D721Med (cell line): ENCODE measurements at places on chromosomes 6 and 20.

DNA sequence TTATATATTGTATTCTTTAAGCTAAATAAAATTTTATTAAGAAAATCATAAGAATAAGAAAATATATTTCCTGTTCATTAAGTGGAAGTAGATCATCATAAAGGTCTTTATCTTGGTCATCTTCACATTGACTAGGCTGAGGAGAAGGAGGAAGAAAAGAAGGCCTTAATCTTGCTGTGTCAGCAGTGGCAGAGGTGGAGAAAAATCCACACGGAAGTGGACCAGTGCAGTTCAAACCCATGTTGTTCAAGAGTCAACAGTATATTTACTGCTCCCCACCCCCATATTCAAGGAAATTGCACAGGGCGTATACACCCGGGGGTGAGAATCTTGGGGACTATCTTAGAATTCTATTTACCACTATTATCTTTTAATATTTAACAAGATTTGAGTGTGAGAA is 178.6 kb upstream of the SCGN start:
- DNase-seq, result no peak

DNA sequence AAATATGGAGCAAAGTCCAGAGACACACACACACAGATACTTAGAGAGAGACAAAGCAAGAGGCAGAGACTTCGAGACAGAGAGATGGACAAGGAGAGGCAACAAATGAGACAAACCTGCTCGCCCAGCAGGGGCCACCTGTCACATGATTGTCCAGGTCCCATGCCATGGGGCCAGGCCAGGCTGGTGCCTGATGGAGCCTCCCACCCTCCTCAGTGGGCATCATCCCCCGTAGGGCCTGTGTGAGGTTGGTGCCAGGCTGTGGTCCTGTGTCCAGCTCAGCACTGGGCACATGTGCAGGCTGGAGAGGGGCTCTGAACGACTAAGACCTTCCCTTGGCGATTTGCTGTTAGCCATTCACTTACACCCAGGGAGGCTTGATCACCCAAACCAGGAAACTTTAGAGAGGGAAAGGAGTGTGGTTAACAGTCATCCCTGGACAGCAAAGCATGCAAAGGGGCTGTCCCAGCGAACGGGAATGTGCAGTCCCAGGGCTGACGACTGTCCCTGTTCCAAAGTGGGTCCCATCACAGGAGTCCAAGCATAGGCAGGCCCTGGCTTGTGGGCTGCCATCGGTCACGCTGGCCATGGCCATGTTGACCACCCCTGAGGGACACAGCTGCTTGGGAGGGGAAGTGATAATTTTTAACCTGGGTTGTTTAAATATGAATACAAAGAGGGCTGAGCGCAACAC is 38.4 kb upstream of the PHACTR3 start:
- DNase-seq, result no peak

DNA sequence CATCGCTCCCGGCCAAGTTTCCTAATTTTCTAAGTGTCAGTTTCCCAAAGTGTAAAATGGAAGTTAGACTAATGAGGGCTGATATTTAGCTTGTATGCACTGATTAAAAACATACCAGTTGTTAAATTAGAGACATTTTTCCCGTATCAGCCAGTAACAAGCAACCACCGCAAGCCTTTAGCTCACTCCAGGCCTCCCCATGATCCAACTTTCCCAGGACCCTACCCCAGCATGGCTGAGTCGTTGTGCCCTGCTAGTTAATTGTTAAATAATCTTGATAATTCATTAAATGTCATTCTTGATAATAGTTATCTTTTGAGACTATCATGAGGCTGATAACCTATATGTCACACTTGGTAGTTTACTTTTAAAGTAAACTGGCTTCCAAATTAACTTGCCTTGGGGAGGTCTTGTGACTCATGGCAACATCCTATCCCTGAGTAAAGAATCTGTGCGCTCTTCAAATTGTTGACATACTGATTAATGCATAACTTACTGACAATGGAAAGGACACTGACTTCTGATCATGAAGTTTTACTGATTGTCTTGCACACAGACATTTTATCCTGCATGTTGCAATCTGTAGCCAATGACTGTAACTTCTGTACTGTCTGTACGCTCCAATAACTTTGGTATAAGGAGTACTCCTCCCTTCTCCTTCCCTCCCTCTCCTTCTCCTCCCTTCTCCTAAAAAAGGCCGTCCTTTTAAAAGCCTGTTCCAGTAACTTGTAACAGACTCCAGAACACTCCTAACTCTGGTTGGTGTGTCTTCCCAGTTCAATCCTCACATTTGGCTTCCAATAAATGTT is 6.3 kb upstream of the GTF3C6 start:
- no peak for DNase-seq

- no peak for DNase-seq
These were observed 39.8 kb downstream of the SLC22A2 start for GRCh38 chr6:160218810-160219209.

DNA sequence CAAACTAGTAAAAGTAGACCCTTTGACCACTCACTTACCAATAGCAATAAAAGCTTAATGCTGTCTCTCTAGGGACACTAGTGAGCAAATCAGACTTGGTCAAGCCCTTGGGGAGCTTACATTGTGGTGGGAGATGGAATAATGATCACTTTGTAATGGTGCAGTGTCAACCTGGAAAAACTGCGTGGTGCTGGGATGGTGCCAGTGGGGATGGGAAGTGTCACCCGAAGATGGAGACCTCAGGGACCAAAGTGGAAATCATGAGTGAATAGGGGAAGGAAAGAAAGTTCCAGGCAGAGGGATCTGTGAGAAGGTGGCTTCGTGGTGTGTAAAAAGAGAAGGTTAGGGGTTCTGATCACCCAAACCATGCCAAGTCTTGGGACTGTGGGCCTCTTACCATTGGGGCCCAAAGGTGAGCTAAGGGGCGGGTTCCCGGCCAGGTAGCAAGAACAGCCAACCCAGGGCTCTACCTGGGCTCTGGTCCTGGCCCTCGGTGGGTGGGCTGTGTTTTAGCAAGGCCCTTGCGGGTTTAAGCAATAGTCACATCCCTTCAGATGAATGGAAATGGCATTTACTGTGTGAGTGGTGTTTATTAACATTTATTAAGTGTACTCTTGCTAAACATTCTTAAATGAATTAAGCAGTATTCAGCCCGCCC is 15.5 kb downstream of the DYNLRB1 start:
- DNase-seq, result no peak

- DNase-seq, result no peak
These were observed 390.1 kb upstream of the CITED2 start for GRCh38 chr6:139764498-139764986.

DNA sequence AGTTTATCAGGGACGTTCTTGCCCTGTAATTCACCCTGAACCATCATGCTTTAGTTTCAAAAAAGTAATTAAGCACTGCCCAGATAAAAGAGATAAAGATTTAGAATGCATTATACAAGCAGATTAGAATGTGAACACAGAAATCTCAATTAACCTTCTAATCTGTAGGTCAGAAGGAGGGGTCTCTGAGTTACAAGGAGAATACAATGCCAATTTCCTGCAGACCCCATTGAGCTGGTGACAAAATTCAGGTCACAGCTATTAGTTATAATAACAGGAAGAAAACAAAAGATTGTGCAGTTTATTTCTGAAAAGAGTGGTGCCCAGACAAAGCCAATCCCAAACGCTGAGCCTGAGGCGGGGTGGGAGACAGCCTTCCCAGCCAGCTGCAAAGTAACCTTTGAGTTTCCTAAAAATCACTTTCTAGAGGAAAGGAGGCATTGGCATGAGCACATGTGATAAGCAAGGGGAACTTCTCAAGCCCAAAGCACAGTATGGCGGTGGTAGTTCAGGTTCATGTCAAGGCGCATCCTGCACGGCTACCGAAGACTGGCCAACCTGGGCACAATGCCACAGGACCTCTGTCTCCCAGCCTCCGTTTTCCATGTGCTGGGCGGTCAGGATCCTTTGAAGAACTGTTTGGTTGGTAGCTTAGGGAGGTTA is 192.5 kb downstream of the TTLL2 start:
- DNase-seq, result no peak

- DNase-seq, result no peak
These were observed 248.2 kb upstream of the POU3F2 start for GRCh38 chr6:98586163-98586562.

DNA sequence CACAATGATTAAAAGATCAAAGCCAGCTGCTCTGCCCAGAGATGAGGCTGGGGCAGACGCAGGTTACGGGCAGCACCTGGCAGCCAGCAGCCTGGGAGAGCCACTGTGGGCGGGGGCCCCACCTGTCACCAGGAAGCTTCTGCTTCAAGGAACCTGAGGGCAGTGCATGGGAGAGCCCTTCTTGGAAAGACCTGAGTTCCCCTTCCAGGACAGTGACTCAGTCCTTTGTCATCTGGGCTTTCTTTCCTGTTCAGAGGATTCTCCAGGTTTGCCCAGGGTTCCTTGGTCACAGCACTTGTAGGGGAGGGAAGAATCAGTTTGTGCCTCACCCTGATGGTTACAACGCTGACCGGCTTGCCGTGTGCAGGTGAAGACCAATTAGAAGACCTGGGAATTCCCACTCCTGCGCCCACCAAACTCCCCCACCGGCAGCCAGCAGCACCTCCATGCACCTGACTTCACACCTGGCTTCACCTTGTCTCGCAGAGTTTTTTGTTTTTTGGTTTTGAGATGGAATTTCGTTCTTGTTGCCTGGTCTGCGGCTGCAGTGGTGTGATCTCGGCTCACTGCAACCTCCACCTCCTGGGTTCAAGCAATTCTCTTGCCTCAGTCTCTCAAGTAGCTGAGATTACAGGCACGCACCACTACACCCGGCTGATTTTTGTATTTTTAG is 2.0 kb downstream of the ZBP1 start:
- no peak for DNase-seq

DNA sequence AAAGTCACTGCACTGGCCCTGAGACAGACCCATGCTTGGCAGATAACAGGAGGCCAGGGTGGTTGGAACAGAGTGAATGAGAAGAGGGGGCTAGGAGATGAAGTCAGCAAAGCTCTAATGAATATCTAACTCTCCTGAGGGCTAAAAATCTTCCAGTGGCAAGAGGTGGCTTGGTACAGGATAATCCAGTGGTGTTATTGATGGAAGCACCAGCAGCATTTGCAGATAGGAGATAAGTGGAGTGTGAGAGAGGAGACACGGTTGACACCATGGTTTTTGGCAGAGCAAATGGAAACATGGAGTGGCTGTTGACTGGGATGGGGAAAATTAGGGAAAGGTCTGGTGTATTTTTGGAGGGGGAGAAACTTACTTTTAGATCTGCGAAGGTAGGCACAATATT is 363.0 kb downstream of the ARHGAP18 start:
- DNase-seq, result no peak

GRCh38 chr20:33169176-33169794 is 1.3 kb downstream of the BPIFA2 start:
- DNase-seq, result no peak

DNA sequence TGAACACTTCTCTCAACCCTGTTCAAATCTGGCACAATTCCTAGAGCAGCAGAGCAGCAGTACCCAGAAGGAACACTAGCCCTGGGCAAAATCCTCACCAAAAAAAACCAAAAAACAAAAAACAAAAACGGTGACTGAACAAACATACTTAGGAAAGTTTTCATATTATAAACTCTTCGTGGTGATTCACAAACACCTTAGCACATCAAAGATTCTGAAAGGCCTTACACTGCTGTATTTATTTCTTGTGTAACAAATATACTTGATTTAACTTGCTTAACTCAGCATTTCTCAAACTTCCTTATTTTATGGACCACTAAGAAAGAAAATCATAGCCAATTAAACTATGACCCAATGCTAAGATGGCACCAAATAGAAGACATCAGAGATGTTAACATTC is 57.8 kb upstream of the RREB1 start:
- no peak for DNase-seq

DNA sequence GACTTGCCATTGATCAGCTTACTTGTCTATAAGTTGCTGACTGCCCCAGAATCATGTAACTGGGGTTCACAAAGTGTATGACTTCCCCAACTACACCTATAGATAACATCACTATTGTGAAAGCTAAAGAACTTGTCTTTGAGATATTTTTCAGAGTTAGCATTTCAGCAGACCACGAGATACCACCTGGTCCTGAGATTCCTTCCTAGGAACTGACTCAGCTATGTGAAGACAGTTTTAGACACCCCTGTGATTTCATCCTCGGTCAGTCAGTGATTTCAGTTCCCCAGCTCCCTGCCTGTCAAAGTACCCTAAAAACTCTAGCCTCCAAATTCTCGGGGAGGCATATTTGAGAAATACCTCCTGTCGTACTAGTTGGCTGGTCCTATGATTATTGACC is 62.4 kb downstream of the TXNDC5 start:
- no peak for DNase-seq

GRCh38 chr20:59141818-59142581 is 21.6 kb upstream of the ZNF831 start:
- no peak for DNase-seq

GRCh38 chr20:37895166-37895565 is 7.8 kb upstream of the VSTM2L start:
- no peak for DNase-seq

GRCh38 chr20:3515379-3516170 is 44.8 kb downstream of the ATRN start:
- no peak for DNase-seq

GRCh38 chr20:2290486-2290885 is 5.3 kb upstream of the TGM3 start:
- no peak for DNase-seq

DNA sequence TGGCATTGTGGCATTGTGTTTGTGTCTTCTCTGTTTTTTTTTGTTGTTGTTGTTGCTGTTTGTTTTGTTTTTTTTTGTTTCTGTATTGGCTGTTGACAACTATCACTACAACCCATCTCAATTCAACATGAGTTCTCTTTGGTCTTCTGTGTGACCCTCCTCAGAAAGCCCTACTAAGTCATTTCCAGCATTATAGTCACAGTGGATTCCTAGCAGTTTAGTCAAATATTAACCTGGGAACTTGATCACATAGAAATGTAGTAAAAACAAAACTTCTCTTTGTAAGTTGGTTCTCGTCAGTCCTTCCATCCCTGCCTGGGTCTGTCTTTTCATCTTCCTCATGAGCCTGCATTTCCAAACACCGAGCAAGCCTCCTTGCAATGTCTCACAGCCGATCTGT is 16.8 kb downstream of the SLC17A2 start:
- no peak for DNase-seq

DNA sequence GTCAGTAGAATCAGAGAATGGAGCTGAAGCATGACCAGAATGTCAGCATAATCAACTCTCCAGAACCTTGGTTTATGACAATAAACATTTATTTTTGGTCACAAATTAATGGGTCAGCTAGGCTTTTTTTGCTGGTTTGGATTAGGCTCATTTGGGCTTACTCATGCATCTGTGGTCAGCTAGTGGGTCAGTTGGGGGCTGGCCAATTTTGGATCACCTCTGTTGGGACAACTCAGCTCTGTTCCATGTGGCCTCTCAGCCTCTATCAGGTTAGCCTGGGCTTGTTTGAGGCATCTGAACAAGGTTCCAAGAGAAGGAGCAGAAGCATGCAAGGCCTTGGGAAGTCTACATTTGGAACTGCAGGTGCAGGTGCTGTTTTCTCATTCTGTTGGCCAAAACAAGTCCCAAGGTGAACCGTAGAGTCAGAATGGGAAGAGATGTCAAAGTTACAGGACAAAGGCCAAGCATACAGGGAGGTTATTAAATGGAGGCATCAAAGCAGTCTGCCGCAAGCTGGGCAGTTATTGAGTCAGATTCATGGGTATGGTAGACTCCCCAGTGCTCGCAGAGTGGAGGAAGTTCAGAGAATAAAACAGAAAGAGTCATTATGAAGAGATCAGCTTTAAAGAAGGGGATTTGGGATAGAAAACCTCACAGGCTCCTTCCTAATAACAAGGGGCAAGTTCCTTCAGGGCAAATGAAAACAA is 173.0 kb downstream of the PLCB4 start:
- DNase-seq, result no peak
